ENCODE measurements at places on chromosomes 7 and 10.

GRCh38 chr7:139753081-139753692 lies 24.6 kb downstream of the HIPK2 start:
- DNase-seq: no peak

DNA sequence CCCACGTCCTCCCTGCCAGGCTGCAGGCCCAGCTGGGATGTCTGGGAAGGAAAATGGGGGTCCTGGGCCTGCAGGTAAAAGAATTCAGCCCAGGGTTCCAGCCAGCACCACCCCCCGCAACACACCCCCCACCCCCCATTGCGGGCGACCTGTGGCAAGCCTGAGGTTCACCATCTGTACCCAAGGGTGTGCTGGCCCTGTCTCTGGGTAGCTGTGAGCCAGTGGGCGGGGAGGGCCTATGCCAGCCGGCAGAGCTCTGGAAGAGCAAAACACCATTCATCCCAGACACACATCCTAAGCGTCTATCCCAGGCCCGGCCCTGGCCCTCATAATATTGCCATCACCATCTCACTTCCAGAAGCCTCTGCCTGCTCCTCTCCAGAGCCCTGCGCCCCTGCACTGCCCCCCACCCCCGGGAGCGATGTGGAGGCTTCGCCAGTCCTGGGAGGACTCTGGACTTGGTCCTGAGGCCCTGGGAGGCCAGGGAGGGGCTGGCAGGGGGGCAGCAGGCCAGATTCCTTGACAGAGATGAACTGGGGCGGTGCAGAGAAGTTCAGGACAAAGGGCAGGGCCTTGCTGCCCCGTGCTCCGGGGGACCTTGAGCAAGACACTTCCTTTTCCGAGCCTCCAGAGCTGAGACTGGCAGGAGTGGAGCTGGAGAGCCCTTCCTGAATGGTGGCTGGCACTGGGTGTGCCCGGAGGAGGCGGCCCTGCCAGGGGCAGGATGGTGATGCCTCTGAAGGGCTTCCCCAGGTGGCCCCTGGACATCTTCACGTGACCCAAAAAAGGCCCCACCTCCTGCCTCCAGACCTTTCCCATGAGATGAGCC lies 8.7 kb upstream of the TTYH3 start:
- DNase-seq: no peak

DNA sequence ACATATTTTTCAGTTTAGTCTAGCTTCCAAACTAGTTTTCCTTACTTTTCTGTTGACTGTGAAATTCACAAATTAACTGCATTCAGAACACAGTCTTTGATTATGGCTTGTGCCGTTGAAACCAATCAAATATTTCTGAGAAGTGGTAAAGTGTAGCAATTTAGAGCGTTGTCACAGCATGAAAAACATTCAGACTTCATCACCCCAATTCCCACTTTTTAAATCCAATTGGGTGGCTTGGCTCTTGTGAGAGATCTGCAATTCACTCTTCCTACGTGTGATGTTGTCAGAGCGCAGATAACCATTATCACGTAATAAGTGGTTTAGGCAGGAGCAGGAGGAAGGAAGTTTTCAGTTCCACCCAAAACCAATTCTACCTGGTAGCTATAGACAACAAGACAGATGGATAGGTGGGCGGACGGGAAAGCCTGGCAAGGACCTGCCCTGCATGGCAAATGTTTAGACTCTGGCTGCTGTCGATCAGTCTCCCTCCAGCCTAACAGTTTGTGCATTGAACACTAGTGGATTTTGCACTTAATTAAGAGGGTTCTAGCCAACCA lies 8.9 kb downstream of the COBL start:
- DNase-seq: no peak

GRCh38 chr10:124997771-124998623 lies 56.1 kb downstream of the ZRANB1 start:
- no peak for DNase-seq

GRCh38 chr10:60894786-60895185 lies 49.2 kb downstream of the RHOBTB1 start:
- DNase-seq: no peak

GRCh38 chr10:113080061-113080924 lies 130.2 kb downstream of the TCF7L2 start:
- no peak for DNase-seq

GRCh38 chr7:18425838-18426445 lies 69.6 kb upstream of the HDAC9 start:
- no peak for DNase-seq

- no peak for DNase-seq
Measured at GRCh38 chr7:140059273-140060242, 3.2 kb downstream of the PARP12 start.

DNA sequence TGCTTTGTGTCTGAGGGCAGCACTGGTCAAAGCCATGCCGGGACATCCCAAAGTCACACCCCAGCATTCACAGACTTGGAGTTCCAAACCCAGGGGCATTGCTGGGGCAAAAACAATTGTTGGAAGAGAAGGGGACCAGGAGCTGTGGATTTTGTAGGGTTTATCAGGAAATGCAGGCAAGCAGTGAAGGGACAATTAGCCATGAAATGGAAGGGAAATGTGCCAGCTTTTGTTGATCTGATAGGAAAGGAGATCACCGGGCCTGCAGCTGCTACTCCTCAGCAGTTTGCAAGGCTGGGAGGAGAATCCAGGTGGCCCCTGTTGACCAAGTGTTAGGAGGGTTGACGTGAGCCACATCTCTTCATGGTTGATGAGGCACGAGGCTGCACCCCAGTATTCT lies 2.5 kb upstream of the BRI3 start:
- no peak for DNase-seq

DNA sequence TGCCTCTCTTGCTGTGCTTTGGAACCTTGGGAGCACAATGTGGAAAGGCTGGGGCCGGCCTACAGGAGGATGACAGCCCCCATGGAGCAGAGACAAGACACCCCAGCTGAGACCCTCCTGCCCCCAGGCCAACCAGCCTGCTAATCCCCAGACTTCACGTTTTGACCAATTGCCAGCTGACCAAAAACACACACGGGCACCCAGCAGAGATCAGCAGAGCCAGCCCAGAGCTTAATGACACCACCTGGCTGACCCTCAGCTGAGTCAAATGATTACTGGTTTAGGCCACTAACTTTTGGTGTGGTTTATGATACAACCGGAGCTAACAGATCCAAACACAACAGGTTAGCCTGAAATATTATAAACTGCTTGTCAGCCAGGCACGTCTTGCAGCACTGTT lies 111.2 kb upstream of the KIF5B start:
- DNase-seq: no peak

GRCh38 chr7:83702446-83702845 lies 53.5 kb upstream of the SEMA3E start:
- DNase-seq: no peak

GRCh38 chr10:58608826-58609531 lies 96.3 kb downstream of the BICC1 start:
- DNase-seq: no peak

GRCh38 chr10:60298408-60299389 lies 91.0 kb downstream of the ANK3 start:
- no peak for DNase-seq

DNA sequence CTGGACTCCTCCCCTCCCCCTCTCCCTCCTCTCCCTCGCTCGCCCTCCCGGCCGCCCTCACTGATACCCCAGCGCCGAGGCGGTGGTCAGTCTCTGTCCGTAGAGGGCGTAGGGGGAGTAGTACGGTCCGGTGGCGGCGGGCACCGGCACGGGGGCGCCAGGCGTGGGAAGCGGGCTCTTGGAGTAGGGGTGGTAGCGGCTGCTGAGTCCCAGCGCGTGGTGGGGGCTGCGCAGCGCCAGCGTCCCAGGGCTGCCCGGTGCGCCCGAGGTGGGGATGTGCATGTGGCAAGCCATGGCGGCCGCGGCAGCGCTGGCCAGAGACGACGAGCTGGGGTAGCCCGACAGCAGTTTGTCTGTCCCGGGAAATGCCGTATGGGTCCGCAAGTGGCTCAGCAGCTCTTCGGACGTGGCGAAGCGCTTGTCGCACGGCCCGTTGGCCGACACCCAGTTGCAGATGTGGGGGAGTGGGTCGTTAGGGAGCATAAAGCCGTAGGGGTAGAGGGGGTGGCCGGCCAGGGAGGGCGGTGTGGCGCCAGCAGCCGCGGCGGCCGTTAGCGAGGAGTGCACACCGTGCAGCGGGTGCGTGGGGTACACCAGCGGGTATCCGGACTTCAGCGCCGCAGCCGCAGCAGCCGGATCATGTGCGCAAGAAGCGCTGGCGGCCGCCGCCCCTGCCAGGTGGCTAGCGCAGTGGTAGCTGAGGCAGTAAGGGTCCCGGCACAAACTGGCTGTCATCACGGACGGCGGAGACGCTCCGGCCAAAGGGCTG lies 2.7 kb downstream of the ZNF503 start:
- no peak for DNase-seq

- DNase-seq: no peak
Measured at GRCh38 chr7:33832271-33832721, 73.0 kb upstream of the BMPER start.

- DNase-seq: no peak
Measured at GRCh38 chr7:152556013-152556755, 119.8 kb downstream of the XRCC2 start.

GRCh38 chr7:47601119-47601880 lies 19.4 kb upstream of the TNS3 start:
- no peak for DNase-seq

- no peak for DNase-seq
Measured at GRCh38 chr7:98630149-98630548, 13.1 kb downstream of the NPTX2 start.

DNA sequence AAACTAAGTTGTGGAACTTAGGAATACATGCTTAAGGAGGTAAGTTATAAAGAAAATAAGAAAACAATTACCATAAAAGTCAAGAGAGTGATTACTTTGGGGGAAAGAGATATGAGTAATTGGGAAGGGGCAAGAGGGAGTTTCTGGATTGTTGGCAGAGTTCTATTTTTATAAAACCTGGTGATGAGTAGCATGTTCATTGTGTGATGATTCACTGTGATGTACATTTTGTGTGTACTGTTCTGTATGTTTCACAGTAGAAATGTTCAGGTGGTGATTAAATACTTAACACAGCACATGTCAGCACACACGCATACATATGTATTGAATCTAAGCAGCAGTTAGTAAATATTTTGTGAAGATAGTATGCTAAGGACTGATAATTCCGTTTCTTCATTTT lies 9.7 kb upstream of the OIT3 start:
- no peak for DNase-seq

DNA sequence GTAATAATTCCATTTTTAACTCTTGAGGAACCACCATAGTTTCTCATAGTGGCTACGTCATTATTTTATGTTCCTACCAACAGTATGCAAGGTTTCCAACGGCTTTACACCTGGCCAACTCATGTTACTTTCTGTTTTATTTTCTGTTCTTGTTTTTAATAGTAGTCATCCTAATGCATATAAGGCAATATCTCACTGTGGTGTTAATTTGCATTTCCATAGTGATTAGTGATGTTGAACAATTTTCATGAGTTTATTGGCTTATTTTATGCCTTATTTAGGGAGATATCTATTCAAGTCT lies 465.5 kb upstream of the KLF6 start:
- DNase-seq: no peak

GRCh38 chr7:44633254-44634186 lies 27.1 kb downstream of the OGDH start:
- no peak for DNase-seq

GRCh38 chr7:110922906-110923305 lies 168.0 kb upstream of the LRRN3 start:
- no peak for DNase-seq

GRCh38 chr7:17848516-17848915 lies 91.8 kb downstream of the SNX13 start:
- no peak for DNase-seq

- no peak for DNase-seq
Measured at GRCh38 chr10:4837551-4837950, 11.5 kb downstream of the AKR1E2 start.

GRCh38 chr10:116437076-116437692 lies 9.5 kb downstream of the PNLIPRP3 start:
- no peak for DNase-seq

- no peak for DNase-seq
Measured at GRCh38 chr10:110437761-110438341, 59.9 kb upstream of the DUSP5 start.

- no peak for DNase-seq
Measured at GRCh38 chr7:45695249-45695995, 121.3 kb downstream of the ADCY1 start.

GRCh38 chr7:44984478-44984758 lies 5.6 kb upstream of the MYO1G start:
- no peak for DNase-seq
